ENCODE measurements at places on chromosomes 6 and 20. TPM values are rescaled to one million over a fixed set of nuclear protein-coding genes. Genes with fewer than 3 reads are reported as not detected.

DNA sequence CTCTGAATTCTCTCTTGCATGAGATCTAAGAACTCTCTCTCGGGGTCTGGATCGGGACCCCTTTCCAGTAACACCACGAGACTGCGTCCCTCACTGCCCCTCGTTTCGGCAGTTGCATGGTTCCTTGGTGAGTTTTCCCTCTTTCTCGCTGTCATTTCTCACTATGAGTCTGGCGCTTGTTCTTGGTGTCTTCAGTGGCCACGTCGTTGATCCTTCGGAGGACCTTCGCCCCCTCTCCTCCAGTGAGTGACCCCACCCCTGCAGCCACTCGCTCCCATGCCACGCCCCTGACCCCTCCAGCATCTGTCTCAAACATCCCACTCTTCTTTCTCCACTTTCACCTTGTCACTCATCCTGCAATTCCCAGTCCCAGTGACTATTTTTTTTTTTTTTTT, 23.0 kb downstream of the SYNJ2 start:
- no peak for DNase-seq

DNA sequence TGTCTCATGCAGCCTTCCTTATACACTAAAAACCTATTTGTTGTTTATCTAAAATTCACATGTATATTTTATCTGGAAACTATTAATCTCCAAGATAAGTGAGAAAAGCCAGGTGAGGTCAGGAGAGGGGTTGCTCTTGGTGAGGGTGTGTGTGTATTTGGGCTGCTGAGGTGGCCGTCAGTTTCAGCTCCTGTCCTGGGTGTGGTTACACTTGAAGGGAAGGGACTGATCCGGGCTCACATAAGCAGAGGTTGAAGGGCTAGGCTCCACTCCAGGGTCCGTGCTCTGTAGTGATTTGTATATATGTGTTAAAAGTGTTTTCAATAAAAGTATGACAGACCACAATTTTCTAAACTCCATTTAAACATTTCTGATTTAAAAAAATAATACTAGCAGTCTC, 13.5 kb upstream of the SNAI1 start:
- DNase-seq, result no peak

GRCh38 chr20:51958099-51959065, 156.1 kb upstream of the SALL4 start:
- DNase-seq, result no peak

- no peak for DNase-seq
These were observed 923 bp downstream of the GMDS start for GRCh38 chr6:2244261-2245102.

- no peak for DNase-seq
These were observed 35.3 kb downstream of the TAF11 start for GRCh38 chr6:34852406-34853085.

DNA sequence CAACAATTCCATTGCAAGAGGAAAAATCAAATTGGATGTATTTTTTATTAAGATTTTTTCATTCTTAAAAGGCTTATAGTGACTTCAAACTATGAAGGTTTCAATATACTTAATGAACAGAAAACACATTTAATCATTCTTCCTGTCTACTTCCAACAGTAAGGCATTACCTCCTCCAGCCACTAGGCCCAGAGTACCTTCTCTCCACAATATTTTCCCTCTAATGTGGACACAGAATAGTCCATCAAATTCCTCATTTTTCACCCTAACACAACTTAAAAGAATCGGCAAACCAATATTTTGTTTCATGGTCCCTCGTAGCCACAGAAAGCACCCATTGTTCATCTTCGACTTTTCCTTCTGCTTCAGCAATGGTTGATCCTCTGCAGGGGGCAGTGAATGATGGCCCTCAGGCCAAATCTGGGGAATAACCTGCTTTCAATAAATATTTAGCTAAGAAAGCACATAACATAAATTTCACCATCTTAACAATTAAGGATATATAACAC, 335.4 kb upstream of the ID4 start:
- no peak for DNase-seq

- DNase-seq, result no peak
These were observed 365.7 kb upstream of the EPHA7 start for GRCh38 chr6:93784794-93785693.

DNA sequence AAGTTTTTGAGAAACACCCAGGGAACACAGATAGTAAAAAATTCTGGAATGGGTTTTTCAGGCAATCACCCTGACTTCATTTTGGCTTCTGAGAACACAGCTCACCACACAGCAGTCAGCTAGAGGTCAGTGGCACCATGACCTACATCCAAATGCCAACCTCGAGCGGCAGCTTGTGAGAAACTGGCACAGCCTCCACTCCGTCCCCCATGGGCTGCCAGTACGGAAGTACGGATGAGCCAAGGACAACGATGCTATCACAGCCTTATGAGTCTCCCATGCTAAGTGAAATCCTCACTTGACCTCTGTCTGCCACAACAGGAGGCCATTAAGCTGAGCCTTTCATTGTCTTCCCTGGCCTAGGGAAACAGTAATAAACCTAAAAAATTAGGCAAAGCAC, 32.0 kb downstream of the KIF16B start:
- no peak for DNase-seq

- no peak for DNase-seq
These were observed 64.2 kb downstream of the LMBRD1 start for GRCh38 chr6:69732640-69733039.

DNA sequence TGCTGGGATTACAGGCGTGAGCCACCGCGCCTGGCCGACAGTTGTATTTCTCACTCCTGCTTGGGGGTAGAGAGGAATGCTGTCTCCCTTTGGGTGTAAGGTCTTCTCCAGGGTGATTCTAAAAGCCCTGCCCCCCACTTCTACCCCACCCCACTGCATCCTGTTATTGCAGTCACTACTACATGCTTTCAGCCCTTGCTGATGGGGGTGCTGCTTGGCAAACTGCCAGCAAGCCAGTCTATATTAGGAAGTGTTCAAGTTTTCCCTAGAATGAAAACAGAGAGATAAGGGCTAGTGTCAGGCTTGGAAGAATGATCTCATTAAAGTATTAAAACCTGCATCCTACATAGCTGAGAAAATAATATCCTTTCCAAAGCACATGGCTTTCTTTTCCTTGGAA, 31.3 kb downstream of the TTI1 start:
- no peak for DNase-seq

DNA sequence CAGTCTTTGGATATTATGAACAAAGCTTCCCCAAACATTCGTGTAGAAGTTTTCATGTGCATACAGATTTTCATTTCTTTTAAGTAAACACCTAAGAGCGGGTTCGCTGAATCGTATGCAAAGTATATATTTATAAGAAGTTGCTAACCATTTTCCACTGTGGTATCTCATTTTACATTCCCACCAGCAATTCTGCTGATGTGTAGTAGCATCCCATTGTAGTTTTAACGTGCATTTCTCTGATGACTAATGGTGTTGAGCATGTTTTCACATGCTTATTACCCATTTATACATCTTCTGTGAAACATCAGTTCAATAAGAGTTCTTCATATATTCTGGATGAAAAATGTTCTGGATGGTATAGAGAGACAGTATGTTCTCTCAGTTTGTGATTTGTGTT, 97.4 kb downstream of the IYD start:
- DNase-seq, result no peak

DNA sequence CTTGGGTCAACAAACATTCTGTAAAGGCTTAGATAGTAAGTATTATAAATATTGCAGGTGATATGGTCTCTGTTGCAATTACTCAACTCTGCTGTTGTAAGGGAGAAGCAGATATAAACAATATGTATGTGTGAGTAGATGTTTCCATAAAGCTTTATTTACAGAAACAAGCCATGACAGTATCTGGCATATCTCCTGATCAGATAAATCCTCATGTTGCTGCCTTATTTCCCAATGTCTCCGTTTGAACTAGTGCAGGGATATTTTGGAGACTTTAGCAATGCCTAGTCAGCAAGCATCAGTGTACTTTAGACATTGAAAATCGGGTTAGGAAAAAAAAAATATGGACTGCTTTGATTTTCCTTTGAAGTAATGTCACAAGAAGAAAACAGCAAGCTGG, 96.1 kb downstream of the LAMA2 start:
- DNase-seq, result no peak

DNA sequence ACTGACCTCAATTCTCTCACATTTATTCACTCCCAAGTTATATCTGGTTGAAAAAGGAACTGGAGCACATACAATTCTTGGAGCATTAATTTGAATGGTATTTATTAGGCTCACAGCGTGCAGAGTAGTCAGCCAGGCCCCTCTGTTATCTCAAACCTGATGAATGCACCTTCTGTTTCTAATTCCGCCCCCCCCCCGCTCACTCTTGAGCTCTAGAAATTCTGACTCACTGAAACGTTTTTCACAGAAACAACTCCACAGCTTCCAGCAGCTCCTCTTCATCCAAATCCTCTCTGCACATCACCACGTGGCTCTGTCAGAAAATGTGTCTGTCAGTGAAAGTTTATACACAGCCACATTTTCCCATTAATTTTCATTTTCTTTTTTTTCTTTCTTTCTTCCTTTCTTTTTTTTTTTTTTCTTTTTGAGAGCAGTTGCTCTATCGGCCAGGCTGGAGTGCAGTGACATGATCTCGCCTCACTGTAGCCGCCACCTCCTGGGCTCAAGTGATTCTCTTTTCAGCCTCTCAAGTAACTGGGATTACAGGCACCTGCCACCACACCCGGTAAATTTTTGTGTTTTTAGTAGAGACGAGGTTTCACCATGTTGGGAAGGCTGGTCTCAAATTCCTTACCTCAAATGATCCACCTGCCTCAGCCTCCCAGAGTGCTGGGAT, 109.4 kb downstream of the TBXT start:
- DNase-seq, result no peak

- no peak for DNase-seq
These were observed 38.5 kb downstream of the TBC1D7 start for GRCh38 chr6:13289789-13290318.

GRCh38 chr6:111592726-111593511, 12.8 kb downstream of the TRAF3IP2 start:
- no peak for DNase-seq

DNA sequence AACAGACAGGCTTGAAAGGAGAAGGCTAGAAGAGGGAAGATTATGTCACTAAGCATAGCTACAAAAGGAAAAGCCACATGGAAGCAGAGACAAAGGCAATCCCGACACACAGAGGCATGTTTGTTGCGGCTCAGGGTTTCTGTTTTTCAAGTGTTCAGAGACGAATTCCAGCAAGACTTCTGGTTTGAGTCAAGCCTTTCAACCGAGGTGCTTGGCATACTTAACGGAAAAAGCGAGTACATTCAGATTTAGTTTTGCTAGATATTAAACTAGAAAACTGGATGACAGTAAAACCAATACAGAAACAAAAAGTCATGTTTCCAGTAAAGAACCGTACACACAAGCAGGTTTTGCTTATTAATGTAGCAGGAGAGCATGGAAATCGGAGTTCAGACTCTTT, 27.2 kb downstream of the MCUR1 start:
- peak; percentile 33 for DNase-seq

- DNase-seq, result no peak
These were observed 169.7 kb upstream of the PTPRK start for GRCh38 chr6:128690063-128690462.

GRCh38 chr6:43391440-43392031, 22.1 kb upstream of the ZNF318 start:
- DNase-seq, result peak; percentile 14

DNA sequence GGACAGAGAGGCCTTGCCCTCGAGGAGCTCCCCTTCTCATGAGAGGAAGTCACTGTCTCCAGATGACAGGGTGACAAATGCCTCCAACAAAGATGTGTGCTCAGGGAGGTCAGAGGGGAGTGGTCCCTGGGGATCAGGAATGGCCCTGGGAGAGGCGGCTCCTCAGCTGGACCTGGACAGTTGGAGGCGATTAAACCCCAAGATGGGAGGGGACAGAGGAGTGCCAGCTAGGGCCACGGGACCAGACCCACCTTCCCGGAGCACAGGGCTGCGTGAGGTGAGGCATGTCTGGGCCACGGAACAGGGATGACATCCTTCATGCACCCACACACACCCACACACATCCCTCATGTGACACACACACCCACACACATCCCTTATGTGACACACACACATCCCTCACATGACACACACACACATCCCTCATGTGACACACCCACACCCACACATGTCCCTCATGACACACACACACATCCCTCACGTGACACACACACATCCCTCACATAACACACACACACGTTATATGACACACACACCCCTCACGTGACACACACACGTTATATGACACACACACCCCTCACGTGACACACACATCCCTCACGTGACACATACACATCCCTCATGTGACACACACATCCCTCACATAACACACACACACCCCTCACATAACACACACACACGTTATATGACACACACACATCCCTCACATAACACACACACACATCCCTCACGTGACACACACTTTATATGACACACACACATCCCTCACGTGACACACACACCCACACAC, 57.4 kb upstream of the SLCO4A1 start:
- DNase-seq, result no peak

DNA sequence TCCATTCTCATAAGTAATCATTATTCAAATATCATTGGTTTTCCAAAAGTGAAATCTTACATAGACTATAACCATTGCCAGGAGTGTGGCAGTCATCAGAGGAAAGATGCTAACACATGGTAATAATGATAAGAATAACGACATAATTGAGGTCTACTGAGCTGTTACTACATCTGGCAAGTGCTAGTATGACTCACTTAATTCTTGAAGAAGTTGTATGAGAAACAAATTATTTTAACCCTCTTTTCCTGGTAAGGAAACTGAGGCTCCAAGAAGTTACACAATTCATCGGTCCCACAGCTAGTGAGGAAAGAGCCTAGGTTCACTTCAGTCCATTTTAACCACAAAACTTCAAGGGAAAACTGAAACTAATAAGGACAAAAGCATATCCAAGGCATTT, 335.6 kb upstream of the BTBD3 start:
- no peak for DNase-seq

- DNase-seq, result no peak
These were observed 103.7 kb upstream of the MTHFD1L start for GRCh38 chr6:150761771-150762170.

- DNase-seq, result no peak
These were observed 127.2 kb upstream of the TCF21 start for GRCh38 chr6:133761706-133762105.

- DNase-seq, result no peak
These were observed 263.5 kb downstream of the TMEM242 start for GRCh38 chr6:157059781-157060180.

GRCh38 chr20:49413677-49414076, 68.8 kb downstream of the KCNB1 start:
- no peak for DNase-seq

GRCh38 chr6:137734005-137734874, 132.8 kb upstream of the TNFAIP3 start:
- no peak for DNase-seq

RIPOR3 gene
- total RNA-seq, result not detected

ALDH8A1 gene
- 0.46 TPM for total RNA-seq

PABPC1L gene
- total RNA-seq, result 75.3 TPM

CST4 gene
- not detected for total RNA-seq

TMEM200A gene
- total RNA-seq, result not detected

SSTR4 gene
- total RNA-seq, result not detected

All from activated naive CD8-positive, alpha-beta T cell treated with anti-CD3 and anti-CD28 coated beads for 36 hours (primary cell).